ENCODE measurements at places on chromosomes 5 and 9.
A peak's percentile ranks its signal among the peaks of the same experiment; 100 is the strongest.

DNA sequence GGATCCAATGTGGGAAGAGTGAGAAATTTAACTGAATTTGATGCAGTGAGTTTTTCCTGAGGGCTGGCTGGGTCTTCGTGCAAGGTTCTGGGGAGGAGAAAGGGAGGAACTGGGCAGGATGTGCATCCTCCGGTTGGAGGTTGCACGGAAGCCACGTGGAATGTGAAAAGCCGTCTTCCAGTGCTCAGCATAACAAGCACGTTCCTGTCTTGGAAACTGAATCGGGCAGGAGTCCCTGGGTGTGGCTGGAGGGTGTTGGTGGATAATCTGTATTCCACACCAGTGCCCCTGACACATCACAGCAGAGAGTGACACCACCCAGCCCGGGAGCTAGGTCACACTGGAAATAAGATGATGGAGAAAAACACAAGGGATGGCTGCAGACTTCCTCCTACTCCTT, 154.3 kb downstream of the C5orf15 start:
- no peak for DNase-seq

DNA sequence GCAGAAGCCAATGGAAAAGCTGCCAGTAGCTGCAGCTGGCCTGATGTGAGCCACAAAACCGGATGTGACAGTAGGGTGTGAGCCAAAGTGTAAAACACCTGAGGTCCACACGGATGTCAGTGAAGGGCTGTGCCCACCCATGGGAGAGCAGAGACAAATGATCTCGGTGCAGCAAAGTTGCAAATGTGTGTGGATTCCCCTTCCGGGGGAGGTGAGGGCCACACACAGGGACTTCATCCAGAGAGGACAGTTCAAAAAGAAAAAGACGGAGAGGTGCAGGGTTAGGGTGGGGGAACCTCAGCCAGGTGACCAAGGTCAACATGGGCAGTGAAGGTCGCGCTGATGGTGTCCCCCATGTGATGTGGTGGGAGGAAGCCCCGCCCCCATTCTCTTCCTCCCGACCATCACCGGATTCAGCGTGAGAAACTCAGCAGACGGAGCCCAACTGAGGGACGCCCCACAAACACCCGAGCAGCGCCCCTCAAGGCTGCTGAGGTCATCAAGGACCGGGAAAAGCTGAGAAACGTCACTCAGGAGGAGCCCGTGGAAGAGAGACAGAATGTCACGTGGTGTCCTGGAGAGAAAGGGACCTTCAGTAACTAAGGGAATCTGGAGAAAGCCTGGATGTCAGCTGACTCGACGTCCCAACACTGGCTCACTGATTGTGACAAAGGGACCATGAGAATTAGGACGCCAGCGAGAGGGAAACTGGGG, 11.4 kb upstream of the PTGDS start:
- no peak for DNase-seq

GRCh38 chr9:103167530-103167929, 172.4 kb downstream of the CYLC2 start:
- no peak for DNase-seq

GRCh38 chr5:139942243-139942642, 100.9 kb downstream of the NRG2 start:
- no peak for DNase-seq

GRCh38 chr9:106277966-106278365, 583.6 kb downstream of the TMEM38B start:
- no peak for DNase-seq

DNA sequence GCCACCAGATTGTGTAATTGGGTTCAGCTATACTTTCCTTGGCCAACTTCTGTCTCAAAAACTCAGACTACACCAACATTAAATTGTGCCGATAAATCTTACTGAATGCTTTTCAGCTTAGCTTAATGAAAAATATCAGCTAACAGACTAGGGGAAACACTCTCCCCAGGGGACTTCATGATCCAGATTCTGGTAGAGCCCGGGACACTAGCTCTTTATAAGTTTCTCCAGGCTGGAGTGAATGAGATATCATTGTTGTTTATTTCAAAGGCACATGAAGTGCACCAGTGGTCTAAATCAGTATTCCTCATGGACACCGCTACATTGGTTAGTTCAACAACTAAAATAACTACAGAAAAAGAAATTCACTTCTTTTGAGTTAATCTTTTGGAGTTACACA, 10.5 kb upstream of the LHFPL2 start:
- no peak for DNase-seq

- DNase-seq, result no peak
Observed at GRCh38 chr5:133992429-133993155, 12.2 kb downstream of the VDAC1 start.

DNA sequence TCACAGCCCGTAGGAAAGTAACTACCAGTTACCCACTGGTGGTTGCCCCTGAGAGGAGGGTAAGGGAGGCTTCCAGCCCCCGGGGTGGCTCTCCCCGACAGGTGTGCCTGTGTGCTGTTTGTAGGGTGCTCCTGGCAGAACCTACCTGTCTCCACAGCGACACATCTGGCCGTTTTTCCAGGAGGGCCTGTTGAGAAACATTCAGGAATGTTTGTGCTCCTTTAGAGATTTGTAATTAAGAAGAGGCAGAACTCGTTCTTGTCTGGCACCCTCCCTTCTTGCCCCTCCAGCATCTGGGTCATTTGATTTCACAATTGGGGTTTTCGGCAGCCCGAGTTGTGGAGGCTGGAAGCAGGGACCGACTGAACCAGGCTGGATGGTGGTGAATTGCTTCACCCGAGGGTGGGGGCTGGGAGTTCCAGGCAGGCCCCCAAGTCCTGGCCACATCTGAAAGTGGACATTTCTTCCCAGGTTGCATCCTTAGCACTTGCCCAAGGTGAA, 74.2 kb downstream of the WWC1 start:
- no peak for DNase-seq

DNA sequence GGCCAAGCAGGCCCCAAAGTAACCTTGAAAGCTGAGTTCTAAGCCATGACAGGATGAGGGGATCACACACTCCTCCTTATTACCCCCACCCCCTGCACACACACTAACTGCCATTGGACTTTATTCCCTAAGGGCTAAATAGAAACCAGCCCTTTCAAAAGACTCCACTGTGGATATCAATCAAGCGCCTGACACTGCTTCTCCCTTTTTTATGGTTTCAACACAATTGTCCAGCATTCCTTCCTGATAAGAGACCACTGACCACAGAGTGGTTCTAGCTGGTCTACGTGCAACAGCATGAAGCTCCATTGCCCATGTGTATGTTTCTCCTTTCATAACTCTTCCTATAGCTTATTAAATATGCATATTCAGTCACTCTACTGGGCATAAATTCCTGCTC, 34.7 kb downstream of the PAEP start:
- no peak for DNase-seq

DNA sequence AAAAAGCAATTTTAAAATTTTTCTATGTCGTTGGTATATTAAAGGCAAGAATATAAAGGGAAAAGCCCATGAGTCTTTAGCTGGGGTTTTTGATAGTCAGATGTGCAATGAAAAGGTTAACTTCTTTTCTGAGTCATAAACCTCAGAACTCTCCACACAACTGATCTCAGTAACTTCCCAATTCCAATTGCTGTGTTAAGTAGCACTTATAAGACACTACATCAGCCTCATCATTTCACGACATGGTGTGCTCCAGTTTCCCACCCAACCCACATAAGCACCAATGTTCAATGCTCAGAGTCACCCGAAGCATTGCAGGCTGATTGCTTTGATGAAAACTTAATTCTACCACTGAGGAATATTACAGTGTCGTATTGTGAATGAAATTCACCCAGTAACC, 155.8 kb downstream of the TSSK1B start:
- DNase-seq, result no peak

- peak; percentile 52 for DNase-seq
Observed at GRCh38 chr5:31935496-31936369, 238.4 kb downstream of the GOLPH3 start.

GRCh38 chr9:131410044-131410491, 16.2 kb downstream of the PRRC2B start:
- DNase-seq, result no peak

DNA sequence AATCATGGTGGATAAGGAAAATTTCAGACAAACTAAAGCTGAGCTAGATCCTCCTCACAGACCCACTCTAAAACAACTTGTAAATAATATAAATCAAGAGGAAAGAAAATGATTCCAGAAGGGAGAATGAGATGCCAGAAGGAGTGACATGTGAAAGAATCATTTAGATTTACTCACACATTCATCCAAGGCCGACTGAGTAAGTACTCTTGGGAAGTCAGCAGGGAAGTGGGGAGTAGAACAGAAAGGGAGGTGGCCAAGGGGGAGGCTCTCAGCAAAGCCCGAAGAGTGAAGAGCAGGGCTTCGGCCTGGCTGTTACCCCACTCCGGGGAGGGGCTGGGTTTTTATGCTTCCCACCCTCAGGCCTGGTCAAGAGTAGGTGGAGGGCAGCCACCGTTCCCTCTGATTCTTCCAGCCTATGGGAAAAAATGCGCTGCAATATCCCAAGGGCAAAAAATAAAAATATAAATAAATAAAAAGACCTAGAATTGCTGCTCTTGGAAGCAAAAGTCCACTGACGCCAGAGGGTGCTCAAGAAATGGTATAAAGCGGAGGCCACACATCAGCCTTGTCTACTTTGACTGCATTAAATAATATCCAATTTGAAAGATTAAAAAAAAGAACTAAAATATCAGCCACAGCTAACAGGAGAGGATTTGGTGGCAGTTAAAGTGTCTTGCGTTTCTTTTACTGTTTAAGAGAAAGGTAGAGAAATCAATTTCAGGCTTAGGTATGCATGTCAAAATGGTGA, 110.2 kb upstream of the COL5A1 start:
- DNase-seq, result no peak

GRCh38 chr5:67222243-67223025, 25.8 kb upstream of the CD180 start:
- no peak for DNase-seq

- no peak for DNase-seq
Observed at GRCh38 chr5:43315263-43315662, 2.1 kb upstream of the HMGCS1 start.

- no peak for DNase-seq
Observed at GRCh38 chr5:124203303-124203702, 543.1 kb downstream of the ZNF608 start.

DNA sequence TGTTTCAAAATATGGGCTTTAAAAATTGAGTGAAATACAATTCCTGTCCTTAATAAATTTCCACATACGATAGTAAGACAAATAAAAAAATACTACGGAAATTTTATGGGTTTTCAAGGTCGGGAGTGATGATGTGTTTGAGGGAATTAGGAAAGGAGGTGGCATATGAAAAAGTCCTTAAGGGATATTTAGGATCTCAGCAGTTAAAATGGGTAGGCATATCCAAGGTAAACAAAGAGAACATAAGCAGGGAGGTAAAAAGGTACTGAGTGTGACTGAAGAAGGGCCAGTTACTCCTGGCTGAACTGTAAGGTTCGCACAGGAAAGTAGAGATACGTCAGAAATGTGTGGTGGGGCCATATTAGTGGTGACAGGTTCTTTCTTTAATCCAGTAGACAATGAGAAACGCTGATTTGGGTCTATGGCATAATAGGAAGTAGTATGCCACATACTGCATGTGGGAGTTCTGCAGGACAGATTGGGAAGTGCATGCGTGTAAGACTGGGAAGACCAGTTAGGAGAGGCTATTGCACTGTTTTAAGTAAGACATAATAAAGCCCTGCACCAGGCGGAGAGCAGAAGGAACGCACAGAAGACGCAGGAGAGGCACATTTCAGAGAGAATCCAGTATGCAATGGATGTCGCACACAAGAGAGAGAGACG, 937 bp upstream of the HMGCR start:
- DNase-seq, result peak; percentile 61

DNA sequence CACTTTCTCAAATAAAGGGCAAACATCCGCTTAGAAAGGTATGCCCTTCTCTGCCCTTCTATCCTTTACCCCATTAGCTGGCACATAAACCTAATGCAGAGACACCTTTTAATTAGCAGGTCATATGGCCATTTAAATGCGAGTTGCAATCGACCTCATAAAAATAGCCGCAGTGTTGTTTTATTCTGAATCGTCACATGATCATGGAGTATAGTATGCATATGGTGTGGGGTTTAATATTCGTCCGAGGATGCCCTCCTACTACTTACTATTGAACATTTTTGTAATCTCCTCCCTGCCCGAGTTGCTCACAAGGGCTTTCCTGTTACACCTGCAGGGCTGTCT, 72.0 kb downstream of the PIK3R1 start:
- no peak for DNase-seq

DNA sequence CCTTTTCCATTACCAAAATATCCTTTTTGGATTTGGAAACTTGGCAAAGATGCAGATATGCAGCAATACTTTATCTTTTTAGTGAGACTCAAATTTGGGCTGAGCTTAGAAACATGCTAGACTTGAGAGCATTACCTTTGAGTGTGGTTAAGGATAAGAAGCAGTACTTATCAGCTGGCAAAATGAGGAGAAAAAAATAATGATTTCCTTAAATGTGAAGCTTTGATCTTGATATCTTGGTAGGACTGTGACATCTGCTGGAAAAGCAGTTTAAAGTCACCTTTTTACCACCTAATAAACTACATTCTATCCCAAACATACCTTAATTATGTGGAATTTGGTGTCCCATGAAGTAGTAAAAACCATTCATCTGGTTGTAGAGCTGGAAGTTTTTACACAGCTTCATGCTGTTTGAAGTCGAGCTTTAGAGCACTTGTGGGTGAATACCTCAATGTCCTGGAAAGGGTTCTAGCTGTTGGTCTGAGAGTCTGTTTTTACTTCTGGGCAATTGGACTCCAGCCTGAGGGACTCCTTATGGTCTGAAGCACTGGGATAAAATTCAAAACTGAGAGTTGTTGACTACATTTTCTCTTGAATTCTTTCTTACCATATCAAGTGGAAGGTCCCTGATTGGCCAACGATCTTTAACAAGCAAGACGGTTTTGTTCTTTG, 53.4 kb downstream of the LRRC70 start:
- DNase-seq, result no peak

- no peak for DNase-seq
Observed at GRCh38 chr9:122812736-122813135, 12.8 kb downstream of the OR1K1 start.

DNA sequence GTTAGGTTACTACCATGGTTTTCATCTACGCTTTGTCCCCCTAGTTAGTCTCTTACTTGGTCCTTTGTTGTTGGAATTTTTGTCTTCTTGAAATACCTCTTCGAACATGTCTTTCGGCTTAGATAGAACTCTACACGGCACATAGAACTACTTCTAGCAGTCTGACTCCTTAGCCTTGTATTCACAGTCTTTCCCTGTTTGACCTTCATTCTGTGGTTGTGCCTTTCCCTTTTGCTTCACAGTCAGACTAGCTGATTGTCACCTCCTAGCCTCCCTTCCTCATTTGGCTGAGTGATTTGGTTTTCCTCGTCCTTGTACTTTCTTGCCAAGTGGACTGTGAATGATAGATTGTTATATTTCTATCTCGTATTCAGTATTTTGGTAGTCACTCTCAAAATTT, 10.7 kb downstream of the SMAD5 start:
- DNase-seq, result no peak

GRCh38 chr9:34034698-34035065, 14.0 kb downstream of the UBAP2 start:
- DNase-seq, result no peak

- DNase-seq, result no peak
Observed at GRCh38 chr9:37924538-37924937, 20.6 kb upstream of the SLC25A51 start.

All from BE2C (cell line).